ENCODE measurements at places on chromosomes 2 and 18. TPM values are rescaled to one million over a fixed set of nuclear protein-coding genes. Genes with fewer than 3 reads are reported as not detected.

Gene INHA
- total RNA-seq: 0.14 TPM

Gene TMEFF2
- total RNA-seq: not detected

Gene PLGLB2
- 450 TPM for total RNA-seq

DNA sequence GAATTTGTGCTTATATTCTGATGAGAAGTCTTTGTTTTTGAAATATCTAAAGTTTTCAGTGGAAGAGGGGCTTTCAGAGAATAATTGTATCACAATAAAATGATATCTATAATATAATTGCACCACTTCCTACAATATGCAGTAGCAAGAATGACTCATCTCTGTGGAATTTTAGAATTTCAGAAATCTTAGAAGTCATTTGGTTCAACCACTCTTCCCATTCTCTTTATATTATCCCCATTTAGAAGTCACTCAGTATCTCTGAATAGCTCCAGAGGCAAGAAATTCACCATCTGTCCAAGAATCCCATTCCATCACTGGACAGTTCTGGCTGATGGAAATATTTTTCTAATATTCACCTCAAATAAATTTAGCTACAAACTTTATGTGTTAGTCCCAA, 59.3 kb upstream of the CCDC68 start:
- no peaks in the 10 kb centered on the region for H3K36me3 ChIP-seq
- no peak for DNase-seq
- no peak overlapping the region for H3K27ac ChIP-seq
- no peaks in the 10 kb centered on the region for H3K4me1 ChIP-seq
- H3K4me3 ChIP-seq: no peak overlapping the region

DNA sequence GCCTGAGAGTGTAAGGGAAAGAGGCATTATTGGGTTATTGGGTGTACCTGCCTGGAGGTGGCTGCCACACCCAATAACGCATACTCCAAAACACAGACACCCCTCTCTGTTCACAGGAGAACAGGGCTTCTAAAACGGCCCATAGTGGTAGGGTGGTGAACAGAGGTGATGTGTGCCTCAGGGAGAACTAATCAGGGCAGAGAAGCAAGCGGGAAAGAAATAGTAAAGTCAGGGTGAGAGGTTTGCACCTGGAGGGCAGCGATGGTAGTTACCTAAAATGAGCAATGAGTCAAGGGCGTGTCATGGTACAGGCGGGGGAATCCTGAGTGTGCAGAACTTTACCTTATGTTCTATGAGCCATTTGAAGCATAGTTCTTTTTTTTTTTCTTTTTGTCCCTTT, 21.6 kb upstream of the VPS4B start:
- H3K36me3 ChIP-seq: no peaks in the 10 kb centered on the region
- H3K27ac ChIP-seq: no peak overlapping the region
- H3K27me3 ChIP-seq: no peaks in the 10 kb centered on the region
- DNase-seq: no peak

Gene MARCHF4
- total RNA-seq: not detected

DNA sequence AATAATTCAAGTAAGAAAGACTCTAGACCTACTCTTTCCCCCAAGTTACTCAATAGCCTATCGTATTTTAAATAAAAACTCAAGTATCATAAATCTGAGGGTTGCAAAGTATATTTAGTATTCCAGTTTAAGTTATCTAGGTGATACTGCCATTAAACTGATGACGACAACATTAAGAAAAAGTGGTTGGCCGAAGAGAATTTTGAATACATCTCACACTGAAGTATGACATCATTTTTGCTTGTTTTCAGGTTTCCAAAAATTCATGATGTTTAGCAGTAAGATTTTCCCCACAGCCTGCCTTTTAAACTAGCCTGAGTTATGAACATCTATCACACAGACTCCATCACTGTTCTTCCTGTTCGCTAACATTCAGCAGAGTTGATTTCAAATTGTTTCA, 102.1 kb upstream of the RAB27B start:
- H3K4me3 ChIP-seq: no peak overlapping the region
- H3K27ac ChIP-seq: no peak overlapping the region
- no peak for DNase-seq
- no peaks in the 10 kb centered on the region for H3K27me3 ChIP-seq
- no peaks in the 10 kb centered on the region for H3K4me1 ChIP-seq

- no peaks in the 10 kb centered on the region for H3K4me1 ChIP-seq
- peaks cover 11% of the 10 kb centered on the region for H3K36me3 ChIP-seq
- no peak overlapping the region for H3K4me3 ChIP-seq
- DNase-seq: no peak
- no peak overlapping the region for H3K27ac ChIP-seq
Observed at GRCh38 chr2:179106676-179107428, 56.9 kb upstream of the CCDC141 start.

DNA sequence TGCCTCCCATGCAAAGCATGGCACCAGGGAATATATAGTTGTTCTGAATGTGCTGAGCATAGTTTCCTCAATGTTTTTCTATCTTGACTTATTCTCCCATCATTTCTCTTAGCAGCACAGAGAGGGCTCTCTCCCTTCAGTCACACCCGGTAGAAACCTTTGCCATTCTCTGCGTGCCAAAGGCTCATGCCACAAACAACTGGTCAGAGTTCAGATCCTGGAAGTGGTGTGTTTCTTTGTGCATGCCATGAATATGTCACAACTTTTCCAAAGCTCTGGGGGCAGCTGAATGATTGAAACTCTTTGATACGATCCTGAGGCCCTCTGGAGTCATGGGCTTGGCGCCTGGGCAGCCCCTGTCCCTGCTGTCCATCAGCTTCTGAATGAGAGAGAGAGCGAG, 28.0 kb upstream of the EDAR start:
- no peak for DNase-seq
- H3K4me3 ChIP-seq: no peak overlapping the region
- H3K27me3 ChIP-seq: no peaks in the 10 kb centered on the region
- peaks cover 21% of the 10 kb centered on the region for H3K4me1 ChIP-seq

Gene KIF5C
- 0.25 TPM for total RNA-seq

- H3K36me3 ChIP-seq: no peaks in the 10 kb centered on the region
- no peak for DNase-seq
- H3K4me3 ChIP-seq: no peak overlapping the region
- no peaks in the 10 kb centered on the region for H3K27me3 ChIP-seq
Observed at GRCh38 chr2:147855316-147855715, 10.5 kb downstream of the ACVR2A start.

Gene TACR1
- total RNA-seq: not detected

- peaks cover 4% of the 10 kb centered on the region for H3K27me3 ChIP-seq
- no peaks in the 10 kb centered on the region for H3K4me1 ChIP-seq
- no peaks in the 10 kb centered on the region for H3K36me3 ChIP-seq
- no peak for DNase-seq
- no peak overlapping the region for H3K4me3 ChIP-seq
Observed at GRCh38 chr2:222255090-222255489, 43.7 kb downstream of the PAX3 start.

DNA sequence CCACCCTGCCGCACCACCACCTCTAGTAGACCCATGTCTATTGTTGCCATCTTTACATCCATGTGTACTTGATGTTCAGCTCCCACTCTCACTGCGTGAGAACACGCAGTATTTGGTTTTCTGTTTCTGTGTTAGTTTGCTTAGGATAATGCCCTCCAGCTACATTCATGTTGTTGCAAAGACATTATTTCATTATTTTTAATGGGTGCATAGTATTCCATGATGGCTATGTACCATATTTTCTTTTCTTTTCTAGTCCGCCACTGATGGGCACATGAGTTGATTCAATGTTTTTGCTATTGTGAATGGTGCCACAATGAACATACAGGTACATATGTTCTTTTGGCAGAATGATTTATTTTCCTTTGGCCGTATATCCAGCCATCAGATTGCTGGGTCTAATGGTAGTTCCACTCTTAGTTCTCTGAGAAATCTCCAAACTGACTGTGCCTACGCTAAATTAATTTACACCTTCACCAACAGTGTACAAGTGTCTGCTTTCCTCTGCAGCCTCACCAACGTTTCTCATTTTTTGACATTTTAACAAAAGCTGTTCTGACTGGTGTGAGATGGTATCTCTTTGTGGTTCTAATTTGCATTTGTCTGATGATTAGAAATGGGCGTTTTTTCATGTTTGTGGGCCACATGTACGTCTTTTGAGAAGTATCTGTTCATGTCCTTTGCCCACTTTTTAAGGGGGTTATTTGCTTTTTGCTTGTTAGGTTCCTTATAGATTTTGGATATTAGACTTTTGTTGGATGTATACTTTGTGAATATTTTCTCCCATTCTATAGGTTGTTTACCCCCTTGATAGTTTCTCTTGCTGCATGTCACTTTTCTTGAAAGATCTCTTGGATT, 10.5 kb upstream of the ZNF513 start:
- no peak overlapping the region for H3K27ac ChIP-seq
- H3K36me3 ChIP-seq: peaks cover 7% of the 10 kb centered on the region
- no peak for DNase-seq
- H3K27me3 ChIP-seq: no peaks in the 10 kb centered on the region
- no peaks in the 10 kb centered on the region for H3K4me1 ChIP-seq
- H3K4me3 ChIP-seq: no peak overlapping the region

GRCh38 chr2:2889646-2890045, 488.0 kb downstream of the EIPR1 start:
- H3K27me3 ChIP-seq: no peaks in the 10 kb centered on the region
- no peak overlapping the region for H3K4me3 ChIP-seq
- no peak for DNase-seq
- H3K27ac ChIP-seq: no peak overlapping the region
- H3K4me1 ChIP-seq: no peaks in the 10 kb centered on the region

- H3K27me3 ChIP-seq: no peaks in the 10 kb centered on the region
- H3K4me1 ChIP-seq: peaks cover 7% of the 10 kb centered on the region
- H3K4me3 ChIP-seq: no peak overlapping the region
- H3K27ac ChIP-seq: peak overlapping the region; percentile 82
- no peaks in the 10 kb centered on the region for H3K36me3 ChIP-seq
- DNase-seq: no peak
Observed at GRCh38 chr18:49837889-49838288, 24.6 kb upstream of the ACAA2 start.

DNA sequence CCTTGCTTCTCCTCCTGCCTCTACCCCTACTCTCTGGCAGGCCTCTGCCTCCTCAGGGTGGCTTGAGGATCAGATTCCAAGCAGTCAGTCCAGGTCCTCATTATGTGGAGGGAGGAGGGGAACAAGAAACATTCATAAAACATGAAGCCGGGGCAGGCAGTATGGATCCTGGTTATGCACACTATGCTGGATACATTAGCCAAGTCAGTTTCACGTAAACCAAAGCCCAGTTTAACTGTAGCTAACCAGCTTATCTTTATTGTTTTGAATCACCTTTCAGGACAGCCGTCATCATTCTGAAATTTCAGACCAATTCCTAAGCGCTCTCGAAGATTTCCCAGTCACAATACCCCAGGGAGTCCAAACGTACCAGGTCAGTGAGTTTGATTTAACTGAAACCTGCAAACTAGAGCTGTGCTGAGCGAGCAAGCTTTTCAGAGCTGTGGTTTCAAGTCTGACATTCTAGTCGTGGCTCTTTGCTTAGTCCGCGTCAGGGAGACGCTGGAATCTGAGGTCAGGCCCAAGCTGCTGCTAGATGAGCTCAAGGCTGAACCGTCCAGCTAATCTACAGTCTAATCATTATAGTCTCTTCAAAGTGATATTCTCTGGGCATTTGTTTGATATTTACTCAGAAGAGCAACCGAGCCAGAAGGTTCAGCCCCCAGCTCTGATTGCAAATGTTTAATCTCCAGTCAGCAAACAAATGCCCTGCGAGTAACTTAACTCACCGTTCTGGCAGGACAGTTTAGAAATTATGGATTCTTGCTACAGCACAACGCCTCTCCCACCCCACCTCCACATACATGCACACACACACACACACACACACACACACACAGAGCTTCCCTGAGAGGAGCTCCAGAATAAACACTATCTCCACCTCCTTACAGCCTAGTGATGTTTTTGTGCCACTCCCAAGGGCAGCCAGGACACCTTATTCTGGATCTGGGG, 63.8 kb upstream of the BZW1 start:
- H3K27ac ChIP-seq: peak overlapping the region; percentile 97
- no peaks in the 10 kb centered on the region for H3K27me3 ChIP-seq
- H3K4me3 ChIP-seq: no peak overlapping the region
- H3K4me1 ChIP-seq: peaks cover 13% of the 10 kb centered on the region

Gene TMEM247
- not detected for total RNA-seq

- no peaks in the 10 kb centered on the region for H3K36me3 ChIP-seq
- H3K27ac ChIP-seq: no peak overlapping the region
- peaks cover 6% of the 10 kb centered on the region for H3K4me1 ChIP-seq
- no peaks in the 10 kb centered on the region for H3K27me3 ChIP-seq
- DNase-seq: no peak
Observed at GRCh38 chr2:64945973-64946768, 43.0 kb upstream of the SLC1A4 start.

Gene TFPI
- 152 TPM for total RNA-seq

- no peak for DNase-seq
- no peaks in the 10 kb centered on the region for H3K4me1 ChIP-seq
- H3K27me3 ChIP-seq: no peaks in the 10 kb centered on the region
Observed at GRCh38 chr18:76145521-76146376, 349.3 kb downstream of the ZNF516 start.

DNA sequence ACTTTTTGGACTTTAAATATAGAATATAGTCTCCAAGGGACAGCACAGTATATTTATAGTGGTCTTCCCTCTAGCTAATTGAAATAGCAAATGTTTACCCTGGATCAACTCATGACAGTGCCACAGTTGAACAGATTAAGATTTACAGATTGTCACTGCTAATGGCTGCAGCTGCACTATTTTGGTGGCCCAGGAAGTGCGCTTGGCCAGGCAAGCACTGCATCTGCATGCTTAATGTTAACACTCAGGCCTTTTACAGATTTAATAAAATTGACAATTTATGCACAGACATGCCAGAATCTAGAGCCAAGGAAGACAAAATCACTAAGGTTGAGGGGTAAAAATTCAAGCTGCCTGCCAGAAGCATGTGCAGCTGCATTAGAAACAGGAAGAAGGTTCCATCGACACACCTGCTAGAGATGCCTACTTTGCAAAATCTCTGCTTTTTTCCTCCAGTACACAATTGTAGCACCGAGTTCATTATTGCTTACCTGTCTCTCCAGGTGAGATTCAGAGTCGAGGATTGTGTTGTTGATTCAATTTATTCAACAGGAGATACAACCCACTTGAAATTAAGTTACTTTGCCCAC, 1042.3 kb upstream of the NRXN1 start:
- H3K27ac ChIP-seq: no peak overlapping the region
- H3K27me3 ChIP-seq: no peaks in the 10 kb centered on the region
- H3K4me1 ChIP-seq: no peaks in the 10 kb centered on the region
- no peak overlapping the region for H3K4me3 ChIP-seq
- no peaks in the 10 kb centered on the region for H3K36me3 ChIP-seq

GRCh38 chr2:218896501-218897393, 16.1 kb downstream of the WNT10A start:
- peaks cover 11% of the 10 kb centered on the region for H3K27me3 ChIP-seq
- H3K27ac ChIP-seq: no peak overlapping the region
- H3K4me1 ChIP-seq: peaks cover 14% of the 10 kb centered on the region
- DNase-seq: peak; percentile 20
- no peak overlapping the region for H3K4me3 ChIP-seq

- H3K27ac ChIP-seq: no peak overlapping the region
- H3K27me3 ChIP-seq: no peaks in the 10 kb centered on the region
- H3K4me3 ChIP-seq: no peak overlapping the region
- H3K36me3 ChIP-seq: no peaks in the 10 kb centered on the region
- no peak for DNase-seq
Observed at GRCh38 chr2:140835079-140835478, 1295.7 kb downstream of the LRP1B start.

Gene RGPD4
- total RNA-seq: not detected

Gene SEC11C
- 125 TPM for total RNA-seq

Gene ADGRF3
- total RNA-seq: 0.09 TPM

Gene FIGN
- 4.9 TPM for total RNA-seq

Gene ANKRD30BL
- total RNA-seq: not detected

- no peak for DNase-seq
- H3K27me3 ChIP-seq: no peaks in the 10 kb centered on the region
- no peak overlapping the region for H3K27ac ChIP-seq
- no peaks in the 10 kb centered on the region for H3K4me1 ChIP-seq
Observed at GRCh38 chr2:113734185-113734584, 22.3 kb downstream of the SLC35F5 start.
